D721Med (cell line): ENCODE measurements at places on chromosomes 6 and 20.

- no peak for DNase-seq
These were observed 176.2 kb downstream of the NFATC2 start for GRCh38 chr20:51366155-51366886.

DNA sequence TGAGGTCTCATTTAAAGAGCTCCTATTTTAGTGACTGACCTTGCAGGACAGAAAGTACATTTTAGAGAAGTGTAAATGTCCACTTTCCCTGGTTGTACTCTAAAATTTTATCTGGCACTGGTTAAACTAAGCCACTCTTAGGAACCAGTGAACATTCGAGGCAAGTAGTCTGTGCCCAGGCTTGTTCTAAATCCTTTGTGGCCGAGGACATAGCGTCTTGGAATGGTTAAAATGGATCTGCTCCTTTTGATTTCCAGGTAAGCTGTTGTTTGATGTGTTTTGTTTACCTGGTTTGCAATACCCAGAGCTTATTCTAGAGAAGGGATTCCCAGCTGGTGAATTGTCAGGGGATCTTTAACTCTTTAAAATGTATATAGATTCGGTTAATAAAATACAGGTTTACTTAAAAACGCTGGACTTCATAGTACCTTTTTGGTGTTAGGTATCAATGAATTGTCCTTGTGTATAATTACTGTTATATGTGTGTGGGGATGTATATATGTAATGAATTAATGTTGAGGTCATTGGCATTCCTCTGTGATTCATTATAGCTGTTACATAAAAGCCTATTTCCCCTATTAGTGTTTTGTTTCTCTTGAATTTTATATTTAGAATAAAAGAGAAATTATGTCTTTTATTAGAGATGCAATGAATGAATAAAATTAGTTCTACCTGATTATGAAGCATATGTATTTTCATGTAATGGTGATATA is 15.8 kb downstream of the SNX9 start:
- DNase-seq = no peak

DNA sequence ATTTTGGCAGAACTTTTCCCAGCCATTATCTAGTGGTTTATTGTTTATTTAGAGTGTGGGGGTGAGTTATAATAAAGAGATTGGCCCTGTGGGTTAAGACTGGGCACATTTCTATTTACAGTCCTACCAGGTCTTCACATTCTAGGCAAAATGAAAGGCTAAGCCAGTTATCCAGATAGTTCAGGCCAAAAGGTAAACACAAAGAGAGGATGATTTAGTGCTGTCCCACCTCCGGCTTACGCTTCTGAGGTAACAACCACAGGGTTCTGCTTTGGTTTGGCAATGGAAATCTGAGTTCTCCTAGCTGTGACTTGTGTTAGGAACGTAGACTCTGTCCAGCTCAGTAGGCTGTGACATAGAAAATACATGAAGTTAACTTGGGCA is 50.3 kb upstream of the PTPRK start:
- no peak for DNase-seq

DNA sequence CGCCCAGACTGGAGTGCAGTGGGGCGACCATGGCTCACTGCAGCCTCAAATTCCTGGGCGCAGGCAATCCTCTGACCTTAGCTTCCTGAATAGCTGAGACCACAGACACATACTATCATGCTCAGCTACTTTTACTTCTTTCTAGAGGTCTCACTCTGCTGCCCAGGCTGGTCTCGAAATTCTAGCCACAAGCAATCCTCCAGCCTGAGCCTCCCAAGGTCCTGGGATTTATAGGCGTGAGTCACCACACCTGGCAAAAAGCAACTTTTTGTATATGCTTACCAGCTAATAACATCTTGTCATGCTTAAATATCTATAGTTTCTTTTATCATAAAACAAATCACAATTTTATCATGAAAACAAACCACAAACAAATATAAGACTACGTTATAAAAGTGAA is 23.0 kb downstream of the RNASET2 start:
- no peak for DNase-seq

- no peak for DNase-seq
These were observed 470.4 kb downstream of the TFAP2B start for GRCh38 chr6:51289041-51289440.

GRCh38 chr6:1067346-1067745 is 244.6 kb upstream of the FOXQ1 start:
- no peak for DNase-seq

DNA sequence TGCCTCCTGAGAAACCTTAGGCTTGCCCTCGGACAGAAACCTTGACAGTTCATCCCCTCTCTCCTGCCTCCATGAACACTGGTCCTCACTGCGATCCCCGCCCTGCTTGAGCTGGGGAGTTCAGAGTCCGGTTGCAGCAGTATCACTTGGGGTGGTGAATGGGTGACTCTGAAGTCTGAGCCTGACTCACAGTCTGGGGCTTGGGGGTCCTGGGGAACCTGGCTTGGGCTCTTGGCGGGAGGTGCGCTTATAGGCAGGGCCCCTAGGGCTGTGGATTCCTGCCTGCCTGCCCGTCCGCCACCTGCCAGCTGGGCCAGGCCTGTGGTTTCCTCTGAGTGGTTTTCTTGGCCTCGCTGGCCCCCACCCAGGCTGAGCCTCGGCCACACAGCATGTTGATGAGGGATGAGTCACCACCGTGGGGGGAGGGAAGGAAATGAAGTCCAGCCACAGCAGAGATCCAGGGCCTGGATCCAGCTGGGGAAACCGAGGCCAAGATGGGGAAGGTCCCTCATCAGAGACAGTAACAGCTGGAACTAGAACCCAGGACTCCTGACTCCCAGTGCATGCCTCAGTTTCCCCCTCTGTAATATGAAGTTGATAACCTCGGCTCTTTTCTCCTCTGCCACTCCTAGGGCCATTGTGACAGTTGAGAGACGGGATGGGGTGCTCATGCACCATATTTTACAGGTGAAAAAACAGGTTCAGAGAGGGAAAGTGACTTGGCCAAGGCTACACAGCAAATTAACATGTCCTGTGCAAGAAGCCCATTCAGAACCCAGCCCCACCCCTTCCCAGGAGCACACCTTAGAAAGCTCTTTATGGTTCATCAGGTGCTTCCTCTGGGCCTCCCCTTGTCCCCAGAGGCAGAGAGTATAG is 9.2 kb downstream of the FOXS1 start:
- DNase-seq = no peak

- DNase-seq = no peak
These were observed 172.9 kb upstream of the SASH1 start for GRCh38 chr6:148169706-148170105.

DNA sequence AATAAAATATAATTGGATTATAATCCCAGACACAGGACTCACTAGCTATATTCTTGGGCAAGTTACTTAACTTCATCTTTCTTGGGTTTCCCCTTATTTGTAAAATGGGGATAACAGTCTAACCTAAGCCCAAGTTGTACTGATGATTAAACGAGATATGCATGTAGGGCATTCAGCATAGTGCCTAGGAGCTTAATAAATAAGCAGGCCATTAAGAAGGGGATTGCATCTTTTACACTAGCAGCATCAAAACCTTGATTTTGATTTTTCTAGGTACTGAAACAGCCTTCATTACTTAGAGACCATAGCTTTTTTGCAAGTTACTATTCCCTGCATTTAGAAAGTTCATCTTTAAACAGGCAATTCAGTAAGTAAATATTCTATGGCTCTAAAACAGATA is 2.2 kb upstream of the QKI start:
- DNase-seq = no peak

- no peak for DNase-seq
These were observed 56.1 kb upstream of the FOXQ1 start for GRCh38 chr6:1255636-1256365.

- DNase-seq = no peak
These were observed 636.1 kb downstream of the KIF16B start for GRCh38 chr20:15937179-15937578.

GRCh38 chr20:14494355-14494754 is 156.9 kb upstream of the FLRT3 start:
- DNase-seq = no peak

DNA sequence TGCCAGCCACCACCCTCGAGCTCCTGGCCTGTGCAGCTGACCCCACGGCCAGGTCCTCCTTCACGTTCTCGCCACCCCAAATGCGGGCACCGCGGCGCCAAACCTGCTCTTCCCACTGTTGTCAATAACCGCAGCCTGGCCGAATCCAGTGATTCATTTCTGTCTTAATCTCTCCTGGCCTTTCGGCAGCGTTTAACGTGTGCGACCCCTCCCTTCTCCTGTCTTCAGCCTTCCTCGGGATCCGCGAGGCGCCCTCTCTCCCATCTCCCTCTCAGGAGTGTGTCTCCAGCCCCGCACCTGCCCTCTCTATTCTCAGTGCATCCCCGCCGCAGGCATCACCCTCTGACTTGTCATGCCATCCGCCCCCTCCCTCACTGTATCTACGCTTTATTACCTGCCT is 91.4 kb downstream of the THBS2 start:
- no peak for DNase-seq

DNA sequence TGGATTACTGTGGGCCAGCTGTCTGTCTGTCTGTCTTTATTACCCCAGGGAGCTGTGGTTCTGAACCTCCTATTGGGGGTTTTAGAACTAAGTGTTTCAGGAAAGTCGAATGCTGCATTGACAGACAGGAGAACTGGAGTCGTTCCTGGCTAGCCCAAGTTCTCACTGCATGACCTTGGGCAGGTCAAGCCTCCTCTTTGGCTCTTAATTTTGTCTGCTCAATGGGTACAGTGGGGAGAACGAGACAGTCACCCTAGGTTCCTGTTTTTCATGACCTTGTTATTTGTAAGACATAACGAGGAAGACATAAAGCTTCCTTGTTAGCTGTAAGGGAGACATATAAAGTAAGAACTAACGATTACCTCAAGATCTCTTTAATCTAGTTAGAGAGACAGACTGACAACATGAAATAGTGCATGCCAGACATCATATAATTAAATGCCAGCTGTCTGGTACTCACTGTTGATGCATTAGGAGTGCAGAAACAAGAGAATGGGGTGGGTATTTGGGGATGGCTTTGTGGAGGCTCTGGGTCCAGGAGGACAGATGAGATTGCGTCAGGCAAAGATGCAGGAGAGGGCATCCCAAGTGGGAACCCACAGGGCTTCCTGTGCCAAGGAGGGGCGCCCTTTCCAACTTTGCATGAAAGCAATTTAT is 3.7 kb upstream of the CCDC167 start:
- DNase-seq = no peak

GRCh38 chr6:105493736-105494135 is 90.9 kb upstream of the PREP start:
- DNase-seq = no peak
